HEK293T (cell line): ENCODE measurements at places on chromosomes 12 and 14.

DNA sequence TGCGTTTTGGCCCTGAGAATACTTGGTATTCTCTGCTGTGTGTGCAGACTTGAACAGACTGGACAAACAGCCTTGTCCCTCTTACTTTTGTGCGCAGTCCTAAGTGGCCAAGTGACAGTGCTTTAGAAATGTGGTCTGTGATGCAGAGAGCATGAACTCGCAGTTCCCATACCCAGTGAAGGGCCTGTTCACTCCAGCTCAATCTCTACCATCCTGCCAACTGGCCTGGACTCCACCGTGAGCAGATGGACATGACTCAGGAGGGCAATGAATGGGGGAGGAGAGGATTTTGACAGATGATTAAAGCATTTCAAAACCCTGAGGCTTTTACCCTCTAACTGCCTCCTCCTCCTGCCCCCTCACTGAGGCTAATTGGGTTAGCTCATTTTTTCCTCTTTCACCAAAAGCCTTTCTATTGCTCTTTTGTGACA, 62.5 kb upstream of the PYGL start:
- DNase-seq: no peak

DNA sequence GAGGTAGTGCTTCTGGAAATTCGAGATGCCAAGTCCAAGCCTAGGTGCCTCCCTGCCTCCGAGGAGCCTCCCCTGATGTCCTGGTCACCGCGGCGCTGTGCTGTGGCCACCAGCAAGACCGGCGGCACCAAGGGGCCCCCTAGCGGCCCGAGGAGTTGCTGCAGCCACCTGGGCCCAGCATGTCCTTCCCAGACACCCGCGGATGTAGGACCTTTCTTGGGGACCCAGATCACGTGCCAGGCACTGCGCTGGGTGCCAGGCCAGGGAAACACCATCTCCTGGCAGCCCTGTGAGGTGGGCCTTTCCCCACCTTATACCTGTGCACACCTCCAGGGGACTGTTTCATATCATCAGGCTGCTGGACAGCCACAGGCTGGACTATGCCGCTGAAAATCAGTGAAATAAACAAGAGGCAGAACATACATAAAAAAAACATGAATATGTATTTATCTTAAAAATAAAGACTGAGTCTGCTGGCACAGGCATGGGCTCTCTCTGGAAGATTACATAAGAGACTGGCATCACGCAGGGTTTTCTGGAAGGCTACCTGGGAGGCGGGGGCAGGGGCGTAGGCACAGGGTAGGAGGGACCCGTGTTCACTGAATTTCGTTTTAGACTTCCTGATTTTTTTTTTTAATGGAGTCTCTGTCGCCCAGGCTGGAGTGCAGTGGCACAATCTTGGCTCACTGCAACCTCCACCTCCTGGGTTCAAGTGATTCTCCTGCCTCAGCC, 15.9 kb upstream of the HHIPL1 start:
- peak; percentile 91 for DNase-seq

DNA sequence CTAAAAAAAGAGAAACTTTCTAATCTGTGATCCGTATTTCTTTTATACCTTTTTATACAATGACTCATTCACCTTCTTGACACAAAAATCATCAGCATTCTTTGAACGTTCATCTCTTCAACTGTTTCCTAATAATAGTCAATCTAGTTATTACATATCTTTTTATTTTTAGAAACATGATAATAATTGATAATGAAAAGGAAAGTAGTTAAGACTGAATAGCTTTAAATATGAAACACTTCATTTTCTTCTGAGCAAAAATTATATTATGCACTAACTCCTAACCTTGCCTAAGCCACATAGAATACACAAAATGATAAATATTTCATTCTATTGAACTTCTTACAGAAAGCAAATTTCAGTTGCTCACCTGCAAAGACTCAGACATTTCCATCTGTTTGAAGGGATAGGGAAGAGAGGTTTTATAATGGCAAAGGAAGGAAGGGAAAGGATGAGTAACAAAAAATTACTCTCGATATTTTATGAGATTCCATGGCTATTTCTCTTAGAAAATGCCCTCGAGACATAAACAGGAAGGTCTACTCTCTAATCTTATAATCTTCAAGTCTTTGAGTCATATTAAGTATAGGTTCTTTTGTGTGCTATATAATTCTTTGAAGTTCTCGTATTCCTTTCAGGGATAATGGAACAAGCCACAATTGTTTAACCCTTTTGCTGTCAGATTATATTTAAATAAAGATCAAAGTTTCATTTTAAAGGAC, 7.5 kb upstream of the KLHL42 start:
- no peak for DNase-seq

GRCh38 chr14:76377735-76378074, 1.8 kb downstream of the ESRRB start:
- DNase-seq: no peak

GRCh38 chr14:44154874-44155273, 352.2 kb downstream of the FSCB start:
- DNase-seq: no peak

DNA sequence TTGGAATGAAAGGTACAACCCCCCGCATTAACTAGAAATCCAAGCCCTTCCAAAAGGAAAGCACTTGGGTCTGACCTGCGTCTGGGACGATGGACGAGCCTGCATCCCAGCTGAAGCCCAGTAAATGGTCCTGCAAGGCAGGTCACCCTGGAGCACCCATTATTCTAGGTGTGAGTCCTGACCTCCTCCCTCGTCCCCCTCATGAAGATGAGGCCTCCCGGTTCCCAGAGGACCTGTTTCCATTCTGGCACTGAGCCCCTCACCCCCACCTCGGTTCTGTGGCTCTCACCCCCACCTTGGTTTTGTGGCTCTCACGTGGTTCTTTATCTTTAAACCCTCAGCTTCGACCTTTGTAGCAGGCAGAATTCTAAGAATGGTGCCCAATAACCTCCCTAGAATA, 7.3 kb downstream of the IFI27 start:
- no peak for DNase-seq

GRCh38 chr12:125996443-125996842, 931.2 kb downstream of the AACS start:
- DNase-seq: no peak

GRCh38 chr12:40733871-40734270, 41.6 kb downstream of the CNTN1 start:
- DNase-seq: peak; percentile 35

- DNase-seq: peak; percentile 17
Measured at GRCh38 chr14:36057452-36058116, 118.9 kb downstream of the PTCSC3 start.

GRCh38 chr14:65019944-65020566, 33.4 kb downstream of the FNTB start:
- peak; percentile 59 for DNase-seq

DNA sequence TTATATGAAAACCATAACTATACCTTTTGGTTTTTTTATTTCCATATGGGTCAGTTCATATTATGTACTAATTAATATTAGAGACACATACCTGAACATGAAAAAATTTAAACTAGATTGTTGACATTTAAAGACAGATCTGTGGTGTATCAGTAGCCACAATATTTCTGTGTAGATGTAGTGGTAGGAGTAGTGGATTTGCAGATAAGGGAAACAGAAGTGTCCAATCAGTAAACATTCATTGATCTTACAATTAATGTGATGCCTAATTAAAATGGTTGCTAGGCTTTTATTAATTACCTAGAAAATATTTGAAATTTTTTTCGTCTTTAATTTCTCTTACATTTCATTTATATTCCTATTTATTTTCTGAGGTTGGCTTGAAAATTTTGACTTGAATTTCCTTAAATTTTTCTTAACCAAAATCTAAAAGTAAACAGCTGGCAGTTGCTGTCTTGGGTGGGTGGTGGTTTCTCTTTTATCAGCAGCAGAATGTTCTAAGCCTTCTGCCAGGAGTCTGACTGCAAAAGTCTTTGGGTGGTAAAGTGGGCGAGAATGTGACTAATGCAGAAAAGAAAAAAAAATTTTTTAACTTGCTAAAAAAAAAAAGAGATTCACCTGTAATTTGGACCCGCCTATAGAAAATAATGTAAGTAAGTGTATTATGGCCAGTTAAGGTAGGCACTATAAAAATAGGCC, 2.4 kb downstream of the FGFR1OP2 start:
- no peak for DNase-seq

DNA sequence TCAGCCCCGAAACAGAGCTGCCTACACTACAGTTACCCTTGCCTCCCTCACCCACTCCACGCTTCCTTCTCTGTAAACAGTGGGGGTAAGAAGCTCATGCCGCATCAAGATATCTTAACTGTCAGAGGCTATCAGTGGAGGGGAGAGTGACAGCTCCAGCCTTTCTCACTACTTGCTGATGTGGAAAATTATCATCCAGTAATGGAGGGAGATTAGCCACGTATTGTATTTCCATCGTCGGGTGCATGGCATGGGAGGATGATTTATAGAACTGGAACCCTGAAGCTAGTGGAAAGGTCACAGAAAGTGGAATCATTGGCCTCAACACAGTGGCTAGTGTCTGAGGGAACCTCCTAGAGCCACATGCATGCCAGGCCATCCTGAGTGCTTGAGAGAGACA, 270.9 kb upstream of the FKBP4 start:
- DNase-seq: no peak

- no peak for DNase-seq
Measured at GRCh38 chr12:113329022-113329790, 5.7 kb downstream of the SLC8B1 start.

DNA sequence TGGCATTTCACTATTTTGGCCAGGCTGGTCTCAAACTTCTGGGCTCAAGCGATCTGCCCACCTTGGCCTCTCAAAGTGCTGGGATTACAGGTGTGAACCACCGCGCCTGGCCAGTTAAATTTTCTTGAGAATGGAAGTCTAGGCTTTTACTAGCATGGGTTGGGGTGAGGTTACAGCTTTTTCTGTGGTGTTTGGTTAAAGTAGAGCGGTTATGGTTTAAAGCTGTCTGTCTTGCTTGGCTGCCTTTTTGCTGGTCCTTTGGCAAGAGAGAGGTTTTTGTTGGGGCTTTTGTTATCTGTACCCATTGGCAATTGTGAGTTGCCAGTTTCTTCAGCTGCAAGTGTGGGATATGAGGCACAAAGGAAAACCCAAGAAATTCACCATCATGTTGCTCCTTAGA, 84.1 kb downstream of the BRMS1L start:
- DNase-seq: no peak

- no peak for DNase-seq
Measured at GRCh38 chr14:52640137-52640536, 55.2 kb downstream of the ERO1A start.

- DNase-seq: no peak
Measured at GRCh38 chr14:63205044-63205575, 867 bp downstream of the RHOJ start.

DNA sequence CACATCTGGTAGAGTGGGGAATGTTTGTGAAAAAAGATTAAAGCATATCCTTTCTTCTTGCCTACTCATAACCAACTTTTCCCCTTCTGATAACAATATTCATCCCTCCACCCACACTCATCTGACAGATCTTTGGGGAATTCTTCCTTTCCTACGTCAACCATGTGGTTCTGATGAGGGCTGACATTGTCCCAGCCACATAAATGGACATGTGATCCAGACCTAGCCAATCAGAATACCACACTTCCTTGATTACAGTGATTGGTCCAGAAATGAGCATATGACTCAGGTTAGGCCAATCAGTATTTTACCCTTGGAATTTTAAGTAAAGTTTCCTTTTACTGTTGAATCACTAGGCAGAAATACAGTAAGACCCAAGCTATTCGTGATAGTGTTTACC, 58.9 kb downstream of the GPR65 start:
- no peak for DNase-seq

GRCh38 chr14:61420326-61420725, 98.9 kb downstream of the PRKCH start:
- DNase-seq: no peak

GRCh38 chr12:76595056-76595455, 35.5 kb upstream of the OSBPL8 start:
- DNase-seq: no peak

GRCh38 chr14:74638966-74639365, 26.9 kb upstream of the LTBP2 start:
- DNase-seq: no peak

- no peak for DNase-seq
Measured at GRCh38 chr12:128737292-128737966, 86.3 kb downstream of the SLC15A4 start.

DNA sequence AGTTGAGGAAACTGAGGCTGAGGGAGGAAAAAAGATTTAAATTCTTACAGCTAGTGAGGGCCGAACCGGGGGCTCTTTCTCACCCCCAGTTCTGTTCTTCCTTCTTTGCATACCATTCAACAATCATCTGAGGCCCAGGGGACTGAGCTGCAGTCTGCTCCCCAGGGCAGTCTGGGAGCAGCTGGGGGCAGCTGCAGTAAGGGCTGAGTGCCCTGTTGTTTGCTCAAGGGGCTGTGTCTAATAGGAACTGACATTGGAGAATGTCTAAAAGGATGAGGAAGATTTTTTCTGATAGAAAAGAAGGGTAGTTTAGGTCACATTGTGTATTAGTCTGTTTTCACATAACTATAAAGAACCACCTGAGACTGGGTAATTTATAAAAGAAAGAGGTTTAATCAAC, 42.2 kb downstream of the SLC17A8 start:
- DNase-seq: no peak

DNA sequence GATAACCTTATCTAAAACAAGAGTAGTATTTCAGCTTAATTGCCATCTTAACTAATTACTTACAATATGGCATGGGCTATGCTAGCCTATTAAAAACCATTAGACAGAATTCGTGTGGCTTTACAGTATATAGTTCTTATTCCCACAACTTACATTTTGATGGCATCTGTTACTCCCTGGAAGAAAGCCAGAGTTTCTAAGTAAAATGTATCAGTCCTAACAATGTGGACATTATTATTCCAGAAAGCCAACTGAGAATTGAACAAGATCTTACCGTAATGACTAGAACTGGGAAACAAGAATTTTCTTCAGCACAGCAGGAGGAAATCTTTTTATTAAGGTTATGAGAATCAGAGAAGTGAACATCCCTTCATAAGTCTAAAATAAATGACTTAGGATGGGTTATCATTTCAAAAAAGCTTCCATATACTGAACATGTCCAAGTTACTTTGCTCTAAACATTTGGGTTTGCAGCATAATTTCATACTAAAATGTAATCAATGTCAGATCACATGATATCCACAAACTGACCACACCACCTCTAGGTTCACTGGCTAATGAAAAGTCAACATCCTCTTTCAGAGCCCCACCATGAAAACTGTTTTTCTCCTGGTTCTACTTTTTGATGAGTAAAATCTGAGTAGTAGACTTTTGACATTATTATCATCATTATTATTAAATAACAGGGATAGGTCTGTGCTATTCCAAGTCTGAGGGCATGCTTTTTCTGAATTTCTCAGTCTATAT, 179.7 kb downstream of the SSPN start:
- no peak for DNase-seq
